Left ventricle myocardium inferior (tissue), 1 donor: ENCODE measurements at places on chromosomes 4 and X. TPM values are rescaled to one million over a fixed set of nuclear protein-coding genes. Genes with fewer than 3 reads are reported as not detected.
A peak's percentile ranks its signal among the peaks of the same experiment; 100 is the strongest.

The TSPAN7 gene
- total RNA-seq = 14.8 TPM

The GLUD2 gene
- total RNA-seq = 1.5 TPM

The MMRN1 gene
- total RNA-seq = 2.4 TPM

The GABRG1 gene
- total RNA-seq = not detected

The USP27X gene
- total RNA-seq = 1.8 TPM

The DOK7 gene
- 46.7 TPM for total RNA-seq

The COL4A6 gene
- 9.8 TPM for total RNA-seq

The TLR3 gene
- total RNA-seq = 4.9 TPM

The ERAS gene
- total RNA-seq = not detected

The PPARGC1A gene
- 108 TPM for total RNA-seq

The KDR gene
- 23.4 TPM for total RNA-seq

GRCh38 chr4:13523591-13524503 is 20.5 kb downstream of the NKX3-2 start:
- DNase-seq = no peak
- H3K27me3 ChIP-seq = peaks cover 100% of the 10 kb centered on the region
- H3K27ac ChIP-seq = no peak overlapping the region

DNA sequence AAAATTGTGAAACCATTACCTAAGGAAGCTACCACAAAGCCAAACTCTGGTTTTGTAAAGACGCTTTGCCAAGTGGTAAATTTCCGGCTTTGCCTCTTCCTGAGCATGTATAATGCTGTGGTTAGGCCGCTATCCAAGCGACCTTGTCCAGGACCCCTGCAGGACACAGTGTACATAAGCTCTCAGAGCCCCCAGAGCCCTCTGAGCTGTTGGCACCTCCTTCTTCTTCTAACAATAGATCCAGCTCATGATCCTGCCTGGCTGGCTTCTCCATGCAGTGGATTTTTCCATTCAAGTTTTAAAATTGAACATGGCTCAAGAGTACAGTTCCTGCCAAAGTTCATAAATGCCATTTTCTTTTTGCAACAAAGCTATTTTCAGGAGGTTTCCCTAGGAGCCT is 326.7 kb downstream of the MAPK10 start:
- H3K27me3 ChIP-seq = no peaks in the 10 kb centered on the region
- H3K4me1 ChIP-seq = peaks cover 35% of the 10 kb centered on the region
- no peaks in the 10 kb centered on the region for H3K36me3 ChIP-seq

DNA sequence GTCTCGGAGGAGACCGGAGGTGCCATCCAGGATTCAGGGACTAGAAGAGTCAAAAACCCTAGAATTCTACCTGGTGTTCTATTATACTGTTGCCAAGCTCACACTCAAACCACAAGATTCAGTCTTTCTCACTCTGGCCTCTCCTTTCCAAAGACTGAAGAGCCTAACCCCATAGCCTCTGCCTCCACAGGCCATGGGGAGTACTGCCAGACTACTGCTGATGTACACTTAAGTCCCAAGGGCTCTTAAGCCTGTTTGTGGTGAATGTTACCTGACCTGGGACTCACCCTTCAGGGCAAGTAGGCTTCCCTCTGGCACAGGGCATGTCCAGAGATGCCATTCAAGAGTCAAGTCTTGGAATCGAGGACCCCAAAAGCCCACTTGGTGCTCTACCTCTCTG is 58.9 kb upstream of the IRS4 start:
- no peak overlapping the region for H3K4me3 ChIP-seq
- DNase-seq = no peak
- H3K27ac ChIP-seq = no peak overlapping the region
- H3K4me1 ChIP-seq = no peaks in the 10 kb centered on the region
- no peaks in the 10 kb centered on the region for H3K36me3 ChIP-seq

- H3K27me3 ChIP-seq = no peaks in the 10 kb centered on the region
- H3K4me1 ChIP-seq = no peaks in the 10 kb centered on the region
- H3K27ac ChIP-seq = no peak overlapping the region
Observed at GRCh38 chr4:116531870-116532269, 553.5 kb downstream of the TRAM1L1 start.

DNA sequence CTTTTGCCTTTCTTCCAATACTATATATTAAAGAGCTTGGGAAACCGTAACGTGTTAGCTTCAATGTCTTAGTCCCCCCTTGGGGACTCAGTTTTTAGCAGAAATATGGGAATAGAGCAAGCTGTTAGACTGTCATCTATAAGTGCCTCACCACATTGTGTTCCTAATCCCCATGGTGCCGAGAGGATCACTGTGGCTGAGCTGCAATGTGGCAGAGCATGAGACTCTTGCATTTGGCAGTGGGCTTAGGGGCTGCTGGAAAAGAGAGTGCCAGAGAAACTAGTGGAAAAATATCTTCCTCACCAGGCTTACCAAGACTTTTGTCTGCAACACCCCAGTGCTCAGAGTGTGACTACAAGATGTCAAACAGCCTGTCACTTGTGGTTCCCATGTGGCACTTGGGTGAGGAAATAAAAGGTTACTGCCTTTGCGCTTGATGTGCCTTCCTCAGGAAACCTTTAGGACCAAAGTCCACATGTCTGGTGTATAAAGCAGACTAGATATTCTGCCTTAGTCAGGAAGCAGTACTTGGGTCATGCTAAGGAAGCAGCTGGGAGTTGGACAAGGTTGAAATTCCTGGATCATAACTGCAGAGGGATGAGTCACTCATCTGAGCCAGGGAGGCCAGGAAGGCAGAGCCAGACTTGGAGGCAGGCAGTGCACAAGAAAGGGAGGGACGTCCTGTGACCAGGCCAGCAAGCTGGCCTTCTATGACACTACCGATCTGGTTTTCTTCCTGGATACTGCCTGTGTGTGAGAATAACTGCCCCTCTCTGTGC is 9.7 kb upstream of the MAGEA4 start:
- peaks cover 9% of the 10 kb centered on the region for H3K4me1 ChIP-seq
- H3K4me3 ChIP-seq = no peak overlapping the region
- no peaks in the 10 kb centered on the region for H3K27me3 ChIP-seq
- H3K27ac ChIP-seq = no peak overlapping the region
- DNase-seq = peak; percentile 26
- no peaks in the 10 kb centered on the region for H3K36me3 ChIP-seq

- no peaks in the 10 kb centered on the region for H3K27me3 ChIP-seq
- no peak for DNase-seq
- H3K4me3 ChIP-seq = no peak overlapping the region
- no peaks in the 10 kb centered on the region for H3K36me3 ChIP-seq
Observed at GRCh38 chr4:158758703-158759102, 10.1 kb upstream of the FNIP2 start.

GRCh38 chrX:49260221-49260985 is 4.1 kb downstream of the FOXP3 start:
- no peak overlapping the region for H3K4me3 ChIP-seq
- H3K36me3 ChIP-seq = no peaks in the 10 kb centered on the region
- no peaks in the 10 kb centered on the region for H3K27me3 ChIP-seq
- H3K27ac ChIP-seq = no peak overlapping the region
- no peaks in the 10 kb centered on the region for H3K4me1 ChIP-seq
- no peak for DNase-seq

DNA sequence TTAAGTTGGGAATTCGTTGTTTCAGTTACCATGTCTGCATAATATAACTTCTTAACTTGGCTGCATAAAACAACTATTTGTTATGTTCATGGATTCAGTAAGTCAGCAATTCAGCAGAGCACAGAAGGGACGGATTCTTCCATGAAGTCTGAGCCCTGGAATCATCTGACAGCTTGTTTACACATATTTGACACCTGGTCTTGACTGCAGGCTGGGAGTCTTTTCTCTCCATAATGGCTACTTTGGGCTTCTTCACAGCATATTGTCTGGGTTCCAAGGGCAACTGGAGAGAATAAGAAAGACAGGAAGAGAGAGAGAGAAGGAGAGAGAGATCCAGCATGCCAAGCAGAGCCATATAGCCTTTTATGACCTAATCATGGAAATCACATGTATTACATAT is 23.1 kb downstream of the CENPC start:
- peaks cover 21% of the 10 kb centered on the region for H3K4me1 ChIP-seq
- no peak overlapping the region for H3K4me3 ChIP-seq
- H3K36me3 ChIP-seq = peaks cover 23% of the 10 kb centered on the region

DNA sequence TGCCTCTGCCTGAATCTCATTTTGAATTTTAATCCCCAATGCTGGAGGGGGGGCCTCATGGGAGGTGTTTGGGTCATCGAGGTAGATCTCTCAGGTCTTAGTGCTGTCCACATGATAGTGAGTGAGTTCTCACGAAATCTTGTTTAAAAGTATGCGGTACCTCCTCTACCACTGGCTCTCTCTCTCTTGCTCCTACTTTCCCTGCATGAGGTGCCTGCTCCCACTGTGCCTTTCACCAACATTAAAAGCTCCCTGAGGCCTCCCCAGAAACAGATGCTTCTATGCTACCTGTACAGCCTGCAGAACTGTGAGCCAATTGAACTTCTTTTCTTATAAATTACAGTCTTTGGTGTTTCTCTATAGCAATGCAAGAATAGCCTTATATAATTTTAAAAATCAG is 560.7 kb upstream of the CPEB2 start:
- DNase-seq = no peak
- H3K36me3 ChIP-seq = no peaks in the 10 kb centered on the region
- no peak overlapping the region for H3K27ac ChIP-seq
- no peak overlapping the region for H3K4me3 ChIP-seq
- H3K4me1 ChIP-seq = no peaks in the 10 kb centered on the region

- H3K27ac ChIP-seq = no peak overlapping the region
- H3K27me3 ChIP-seq = no peaks in the 10 kb centered on the region
- no peak overlapping the region for H3K4me3 ChIP-seq
- DNase-seq = no peak
Observed at GRCh38 chrX:152913346-152913745, 15.5 kb downstream of the ZNF185 start.

GRCh38 chrX:78624962-78625909 is 33.9 kb downstream of the RTL3 start:
- no peaks in the 10 kb centered on the region for H3K4me1 ChIP-seq
- no peaks in the 10 kb centered on the region for H3K27me3 ChIP-seq
- peak overlapping the region; percentile 59 for H3K27ac ChIP-seq
- no peak for DNase-seq

GRCh38 chrX:79161655-79162054 is 17.2 kb downstream of the GPR174 start:
- H3K4me3 ChIP-seq = peak overlapping the region; percentile 14
- H3K4me1 ChIP-seq = no peaks in the 10 kb centered on the region
- peak overlapping the region; percentile 70 for H3K27ac ChIP-seq
- H3K27me3 ChIP-seq = no peaks in the 10 kb centered on the region
- DNase-seq = no peak
- H3K36me3 ChIP-seq = no peaks in the 10 kb centered on the region

DNA sequence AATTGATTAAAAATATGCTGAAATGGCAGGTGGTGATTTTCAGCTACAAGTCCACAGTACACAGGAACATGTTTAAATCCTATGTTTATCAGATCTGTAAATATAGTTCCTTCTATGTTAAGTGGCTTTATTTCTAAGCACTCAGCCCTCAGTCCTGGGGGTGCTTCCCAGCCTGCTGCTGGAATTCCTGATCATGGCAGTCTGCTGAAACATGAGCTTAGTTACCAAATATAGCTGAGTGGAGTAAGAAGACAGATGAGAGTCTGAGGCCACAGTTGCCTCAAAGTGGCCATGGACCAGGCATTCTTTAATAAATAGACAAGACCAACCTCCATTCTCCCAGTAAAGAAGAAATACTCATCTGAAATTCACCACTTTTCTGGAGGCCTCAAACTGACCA is 17.1 kb upstream of the DDX60 start:
- H3K27me3 ChIP-seq = no peaks in the 10 kb centered on the region
- H3K4me1 ChIP-seq = peaks cover 6% of the 10 kb centered on the region
- no peak overlapping the region for H3K4me3 ChIP-seq
- peak overlapping the region; percentile 58 for H3K27ac ChIP-seq

DNA sequence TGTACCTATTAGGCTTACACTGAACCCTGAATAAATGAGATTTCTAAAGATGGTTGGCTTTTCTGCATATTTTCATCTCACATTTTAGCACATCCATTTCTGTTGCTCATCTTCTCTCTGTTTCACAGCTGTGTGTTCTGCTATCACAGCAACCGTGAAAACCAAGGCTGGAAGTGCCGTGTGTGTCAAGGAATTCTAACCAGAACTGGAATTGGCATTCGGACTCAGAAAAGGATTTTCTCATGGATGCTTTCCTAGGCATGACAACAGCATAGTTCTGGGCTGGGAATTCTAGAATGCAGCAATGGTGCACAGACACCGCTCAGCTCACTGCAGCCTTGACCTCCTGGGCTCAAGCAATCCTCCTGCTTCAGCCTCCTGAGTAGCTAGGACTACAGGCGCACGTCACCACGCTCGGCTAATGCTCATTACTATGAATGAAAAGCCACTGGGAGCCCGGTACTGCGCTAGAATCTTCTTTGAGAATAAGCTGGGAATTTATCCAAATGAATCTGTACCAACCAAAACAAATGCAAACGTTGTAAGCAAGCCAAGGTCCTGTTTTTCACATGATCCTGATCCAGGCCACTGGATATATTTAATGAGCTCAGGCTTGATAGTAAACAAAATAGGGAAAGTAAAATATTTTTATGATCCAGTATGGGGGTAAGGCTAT is 105.2 kb downstream of the RBM47 start:
- no peak overlapping the region for H3K4me3 ChIP-seq
- H3K4me1 ChIP-seq = peaks cover 13% of the 10 kb centered on the region
- peak; percentile 20 for DNase-seq
- no peaks in the 10 kb centered on the region for H3K36me3 ChIP-seq

GRCh38 chrX:134377537-134377936 is 82.4 kb upstream of the HPRT1 start:
- peaks cover 20% of the 10 kb centered on the region for H3K4me1 ChIP-seq
- no peak overlapping the region for H3K27ac ChIP-seq
- H3K4me3 ChIP-seq = no peak overlapping the region
- no peak for DNase-seq
- peaks cover 7% of the 10 kb centered on the region for H3K36me3 ChIP-seq

GRCh38 chr4:185398618-185399017 is 2.0 kb downstream of the ANKRD37 start:
- peaks cover 50% of the 10 kb centered on the region for H3K36me3 ChIP-seq
- peaks cover 58% of the 10 kb centered on the region for H3K4me1 ChIP-seq
- H3K4me3 ChIP-seq = peak overlapping the region; percentile 1
- DNase-seq = no peak
- peak overlapping the region; percentile 100 for H3K27ac ChIP-seq
- H3K27me3 ChIP-seq = no peaks in the 10 kb centered on the region

DNA sequence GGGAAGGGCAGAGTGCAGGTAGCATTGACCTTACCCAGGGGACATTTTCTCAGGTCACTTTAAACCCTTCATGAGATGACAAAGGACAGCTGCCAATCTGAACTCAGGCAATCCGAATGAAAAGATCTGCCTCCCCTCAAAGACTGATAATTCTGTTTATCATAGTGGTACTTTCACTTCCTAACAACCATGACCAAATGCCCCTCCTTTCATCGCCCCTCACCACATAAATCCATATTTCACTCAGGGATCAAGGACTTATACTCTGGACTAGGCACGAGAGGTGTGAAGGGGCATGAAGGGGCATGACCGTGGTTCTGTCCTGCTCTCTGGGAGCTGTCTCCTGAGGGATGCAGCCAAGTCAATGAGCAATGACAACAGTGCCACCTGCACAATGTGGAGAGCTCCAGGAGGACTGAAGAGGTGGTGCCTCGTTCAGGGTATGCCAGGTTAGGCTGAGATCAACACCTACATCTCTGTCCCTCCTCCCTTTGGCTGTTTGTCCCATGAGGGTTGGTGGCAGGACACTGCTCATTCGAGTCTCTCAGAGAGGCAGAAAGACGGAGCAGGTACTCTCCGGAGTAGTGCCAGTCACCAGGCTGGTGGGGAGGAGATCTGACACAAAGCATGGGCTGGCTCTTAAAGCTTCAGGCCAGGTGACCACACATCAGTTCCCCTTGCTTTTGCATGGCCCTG is 12.5 kb downstream of the HS3ST1 start:
- peaks cover 11% of the 10 kb centered on the region for H3K27me3 ChIP-seq
- DNase-seq = no peak
- H3K4me3 ChIP-seq = no peak overlapping the region
- no peaks in the 10 kb centered on the region for H3K36me3 ChIP-seq
- H3K27ac ChIP-seq = no peak overlapping the region
